Tibial nerve (tissue), 4 donors: ENCODE measurements at places on chromosomes 1 and 21.

DNA sequence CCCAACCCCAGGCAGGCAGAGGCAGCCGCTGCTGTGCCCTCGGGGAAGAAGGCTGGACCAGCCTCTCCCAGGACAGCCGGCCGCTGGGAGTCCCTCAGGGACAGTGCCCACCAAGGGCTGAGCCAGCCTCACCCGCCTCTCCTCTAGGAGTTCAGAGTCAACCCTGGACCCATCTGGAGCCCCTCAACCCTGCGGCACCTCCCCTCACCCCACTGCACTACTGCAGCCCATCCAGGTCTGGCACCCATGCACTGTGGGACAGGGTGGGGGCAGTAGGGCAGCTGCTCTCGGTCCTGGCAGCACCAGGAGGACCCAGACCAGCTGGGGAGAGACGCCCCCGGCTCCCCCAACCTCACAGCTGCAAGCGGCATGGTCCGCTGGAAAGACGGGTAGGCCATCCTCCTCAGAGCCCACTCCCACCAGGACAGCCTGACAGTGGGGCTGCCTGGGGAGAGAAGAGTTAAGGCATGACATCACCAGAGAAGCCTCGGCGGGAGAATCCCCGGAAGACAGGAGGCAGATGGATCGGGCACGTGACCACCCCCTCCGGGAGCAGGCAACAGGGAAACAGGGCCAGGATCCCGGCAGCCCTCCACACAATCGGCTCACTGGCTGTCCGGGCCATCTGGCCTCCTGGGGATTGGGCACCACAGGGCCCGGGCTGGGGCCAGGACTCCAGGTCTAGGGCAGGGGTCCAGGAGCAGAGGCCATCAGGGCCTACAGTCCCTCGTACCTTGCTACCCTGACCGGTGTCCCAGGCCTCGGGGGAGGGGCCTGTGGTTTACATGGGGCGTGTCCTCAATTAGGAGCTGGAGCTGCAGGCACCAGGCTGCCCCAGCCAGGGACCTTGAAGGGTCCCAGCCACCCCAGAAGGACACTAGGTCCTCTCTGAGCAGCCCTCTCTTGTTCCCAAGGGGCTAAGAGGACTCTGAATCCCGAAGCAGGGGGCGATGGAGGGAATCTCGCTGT, 3.1 kb downstream of the ACAP3 start:
- peak; percentile 68 for DNase-seq

GRCh38 chr1:55815745-55816455, 600.7 kb upstream of the USP24 start:
- no peak for DNase-seq

- DNase-seq, result no peak
Observed at GRCh38 chr1:94463056-94463764, 45.0 kb downstream of the ABCD3 start.

DNA sequence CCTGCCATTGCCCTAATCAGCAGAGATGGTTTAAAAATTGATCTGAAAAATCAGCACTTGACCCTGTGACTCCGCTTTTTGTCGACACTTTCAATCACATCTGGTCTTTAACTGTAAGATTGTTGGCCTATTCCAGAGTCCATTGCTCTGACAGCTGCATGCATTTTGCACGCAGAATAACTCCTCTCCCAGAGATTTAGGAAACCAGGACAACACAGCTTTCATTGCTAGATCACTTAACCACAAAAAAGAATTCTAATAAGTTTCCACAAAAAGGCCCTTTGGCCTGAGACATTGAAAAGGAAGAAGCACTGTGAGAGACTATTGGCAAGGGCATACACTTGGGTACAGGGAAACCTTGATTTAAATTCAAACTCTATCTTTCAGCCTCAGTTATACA, 373.1 kb downstream of the TGFB2 start:
- DNase-seq, result no peak

DNA sequence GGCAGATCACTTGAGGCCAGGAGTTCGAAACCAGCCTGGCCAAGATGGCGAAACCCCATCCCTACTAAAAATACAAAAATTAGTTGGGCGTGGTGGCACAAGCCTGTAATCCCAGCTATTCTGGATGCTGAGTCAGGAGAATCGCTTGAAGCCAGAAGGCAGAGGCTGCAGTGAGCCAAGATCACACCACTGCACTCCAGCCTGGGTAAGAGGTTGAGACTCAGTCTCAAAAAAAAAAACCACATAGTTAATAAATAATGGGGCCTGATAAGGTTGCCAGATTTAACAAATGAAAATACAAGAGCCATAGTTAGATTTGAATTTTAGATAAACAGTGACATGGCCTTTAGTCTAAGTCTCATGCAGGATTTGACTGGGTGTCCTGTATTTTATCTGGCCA, 175.7 kb downstream of the ZZZ3 start:
- no peak for DNase-seq

DNA sequence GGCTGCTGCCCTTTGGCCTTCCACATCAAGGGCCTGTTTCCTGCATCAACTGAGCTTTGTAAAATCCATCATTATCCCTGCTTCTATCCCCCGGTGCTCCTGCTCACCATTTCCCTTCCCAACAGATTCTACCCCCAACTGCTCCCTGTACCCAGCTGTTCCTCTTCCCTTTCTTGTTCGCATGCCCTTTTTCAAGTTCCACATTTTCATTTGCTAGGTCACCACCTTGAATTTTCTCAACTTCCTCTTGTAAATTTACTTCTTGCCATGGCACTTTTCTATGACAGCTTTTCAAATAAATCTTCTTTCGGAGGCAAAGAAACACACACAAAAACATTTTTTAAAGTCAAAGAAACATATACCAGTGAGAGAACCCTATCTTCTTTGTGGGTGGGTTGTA, 330.5 kb upstream of the ADGRL2 start:
- DNase-seq, result no peak

- no peak for DNase-seq
Observed at GRCh38 chr1:32150847-32151246, 28.6 kb upstream of the TXLNA start.

DNA sequence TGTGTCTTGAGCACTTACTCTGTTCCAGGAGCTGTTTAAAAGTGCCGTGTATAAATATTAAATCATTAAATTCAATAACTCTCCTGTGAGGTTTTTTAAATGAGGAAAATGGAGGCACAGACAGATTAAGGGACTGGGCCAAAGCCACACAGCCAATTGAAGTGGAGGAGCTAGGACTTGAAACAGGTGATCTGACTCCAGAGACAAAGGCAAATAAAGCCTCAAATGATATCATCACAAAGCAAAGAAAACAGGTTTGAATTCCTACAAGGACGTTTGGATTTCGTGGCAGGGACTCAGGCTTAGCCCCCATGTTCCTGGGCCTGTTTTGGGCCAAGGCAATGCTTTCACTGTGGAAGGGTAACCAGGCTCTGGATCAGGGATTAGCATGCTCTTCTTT, 45.2 kb upstream of the DMBX1 start:
- no peak for DNase-seq

DNA sequence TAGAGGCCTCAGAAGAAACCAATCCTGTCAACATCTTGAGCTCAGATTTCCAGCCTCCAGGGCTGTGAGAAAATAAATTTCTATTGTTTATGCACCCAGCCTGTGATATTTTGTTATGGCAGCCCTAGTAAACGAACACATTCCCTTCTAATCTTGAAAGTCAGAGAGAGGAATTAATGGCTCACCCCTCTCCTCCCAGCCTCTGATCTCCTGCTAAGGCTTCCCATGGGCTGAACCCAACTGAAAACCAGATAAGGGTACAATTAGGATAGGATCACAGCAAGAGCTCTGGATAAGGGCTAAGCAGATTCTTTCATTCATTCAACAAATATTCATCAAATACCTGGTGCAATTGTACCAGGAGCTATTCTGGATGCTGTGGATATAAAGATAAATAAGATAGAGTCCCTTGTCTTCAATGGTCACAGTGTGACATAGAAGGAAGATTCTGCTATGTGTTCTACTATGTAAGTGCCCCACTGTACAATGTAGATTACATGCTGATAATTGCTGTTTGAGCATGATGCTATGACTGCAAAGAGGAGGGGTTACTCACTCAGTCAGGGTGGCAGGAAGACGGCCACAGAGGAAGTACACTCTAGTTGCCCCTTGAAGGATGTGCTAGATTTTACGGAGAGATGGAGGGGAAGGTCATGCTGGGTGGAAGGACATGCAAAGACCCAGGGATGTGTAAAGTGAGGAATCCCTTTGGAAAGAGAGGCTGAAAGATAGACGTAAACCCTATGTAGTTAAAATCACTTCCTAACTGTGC, 203.3 kb upstream of the JUN start:
- DNase-seq, result no peak

DNA sequence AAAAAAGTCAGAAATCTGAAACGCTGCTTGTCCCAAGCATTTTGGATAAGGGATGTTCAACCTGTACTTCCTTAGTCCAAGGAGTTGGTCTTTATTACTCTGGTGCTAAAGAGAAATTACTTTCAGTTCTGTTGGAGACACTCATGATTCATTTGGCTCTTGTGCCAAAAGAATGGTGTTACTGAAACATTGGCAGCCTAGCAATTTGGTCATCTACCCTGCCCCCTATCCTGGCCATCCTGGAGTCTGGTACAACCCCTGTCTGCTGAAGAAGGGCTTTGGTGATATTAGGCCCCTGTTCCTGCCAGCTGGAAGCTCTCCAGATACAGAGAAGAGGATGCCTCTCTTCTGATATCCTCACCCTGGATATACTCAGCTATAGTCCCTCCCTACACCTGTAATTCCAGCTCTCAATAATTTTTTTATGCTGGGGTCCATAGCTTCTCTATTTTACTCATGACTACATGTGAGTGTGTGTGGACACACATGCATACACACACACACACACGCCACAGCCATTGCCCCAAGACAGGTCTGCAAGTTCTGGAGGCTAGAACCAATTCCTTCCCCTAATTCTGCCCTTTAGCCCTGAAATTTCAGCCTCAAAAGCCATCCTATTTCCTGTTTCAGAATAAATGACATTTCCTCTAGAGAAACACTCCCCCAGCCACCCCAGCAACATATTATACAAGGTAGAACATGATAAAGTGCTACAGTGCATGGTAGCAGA, 40.0 kb downstream of the LHX8 start:
- DNase-seq, result no peak

- DNase-seq, result no peak
Observed at GRCh38 chr21:34190576-34191321, 117.4 kb downstream of the MRPS6 start.

DNA sequence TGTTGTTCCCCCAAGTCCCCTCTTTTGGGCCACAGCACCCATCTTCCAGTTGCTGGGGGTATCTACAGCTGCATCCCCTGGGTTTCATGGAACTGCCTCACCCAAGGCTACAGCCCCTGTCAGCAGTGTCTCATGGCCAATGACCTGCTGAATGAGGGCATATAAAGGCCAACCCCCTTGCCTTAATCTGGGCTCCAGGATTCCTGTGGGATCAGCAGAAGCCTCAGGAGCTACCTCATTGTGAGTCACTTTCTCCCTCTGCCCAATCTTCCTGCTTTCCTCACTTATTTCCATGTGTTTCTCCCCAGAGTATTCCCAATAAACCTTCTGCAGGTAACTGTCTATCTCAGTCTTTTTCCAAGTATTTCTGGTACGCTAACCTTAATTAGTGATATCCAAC, 37.3 kb upstream of the SYT14 start:
- DNase-seq, result no peak

GRCh38 chr21:43025636-43026180, 49.9 kb downstream of the CBS start:
- DNase-seq, result no peak

- DNase-seq, result no peak
Observed at GRCh38 chr1:172875892-172876291, 174.8 kb downstream of the TNFSF18 start.
